ENCODE measurements at places on chromosomes 11 and 22.
A peak's percentile ranks its signal among the peaks of the same experiment; 100 is the strongest.

GRCh38 chr11:11407065-11407762 is 54.2 kb upstream of the CSNK2A3 start:
- DNase-seq, result peak; percentile 63

- no peak for DNase-seq
These were observed 81.7 kb upstream of the MYO18B start for GRCh38 chr22:25660336-25660735.

DNA sequence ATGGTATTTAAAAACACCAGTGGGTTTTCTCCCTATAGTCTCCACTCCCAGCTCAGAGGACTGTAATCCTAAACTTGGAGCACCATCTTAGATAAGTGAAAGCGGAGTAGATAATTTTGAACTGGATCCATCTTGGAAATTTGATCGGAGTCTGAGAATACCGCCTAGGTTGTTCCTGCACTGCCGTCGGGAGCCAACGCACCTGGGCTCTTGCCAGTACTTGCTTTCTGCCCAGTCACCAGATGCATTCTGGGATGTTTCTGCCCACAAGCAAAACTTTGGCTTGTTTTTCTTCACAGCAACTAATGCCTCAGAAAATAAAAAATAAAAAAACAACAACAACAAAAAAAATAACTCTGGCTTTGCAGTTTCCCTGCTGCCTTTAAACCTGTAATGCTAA is 113.0 kb upstream of the MTMR2 start:
- no peak for DNase-seq

GRCh38 chr11:134841972-134842371 is 429.9 kb upstream of the B3GAT1 start:
- no peak for DNase-seq

DNA sequence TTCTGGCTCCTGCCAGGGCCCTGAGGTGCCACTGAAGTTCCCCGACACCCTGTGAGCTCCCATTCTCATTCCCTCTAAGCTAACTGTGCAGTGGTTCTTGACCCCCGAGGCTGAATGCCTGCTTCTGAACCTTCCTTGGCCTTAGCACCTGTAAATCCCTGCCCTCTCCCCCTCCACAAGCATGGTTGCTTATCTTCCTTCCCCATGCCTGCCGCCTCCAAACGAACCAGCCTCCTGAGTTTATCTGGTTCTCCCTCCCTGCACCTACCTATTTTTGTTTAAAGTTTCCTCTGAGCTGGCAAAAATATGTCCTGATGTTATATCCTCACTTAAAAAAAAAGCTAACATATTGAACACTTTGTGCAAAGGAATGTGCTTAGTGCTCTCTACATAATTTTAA is 33.9 kb downstream of the PPFIBP2 start:
- DNase-seq, result no peak

DNA sequence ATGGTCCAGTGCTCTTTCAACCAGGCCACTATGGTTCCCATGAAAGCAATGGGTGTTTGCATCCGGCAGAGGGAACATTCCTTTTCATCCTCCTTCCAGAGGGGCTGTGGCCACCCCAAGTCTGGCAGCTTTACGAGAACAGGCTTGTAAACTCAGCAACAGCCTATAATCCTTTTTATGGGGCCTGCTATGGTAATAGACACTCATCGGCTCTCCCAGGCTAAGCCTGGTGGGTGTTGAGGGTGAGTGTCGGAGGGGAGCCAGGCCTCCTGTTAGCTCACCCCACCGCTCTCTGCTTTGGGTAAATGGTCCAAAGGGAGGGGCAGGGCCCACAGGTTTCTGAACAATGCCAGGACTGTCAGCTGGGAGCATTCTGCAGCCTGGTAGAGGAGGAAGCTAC is 111.6 kb upstream of the CD82 start:
- no peak for DNase-seq

- no peak for DNase-seq
These were observed 2.1 kb downstream of the TRAF6 start for GRCh38 chr11:36507824-36508489.

DNA sequence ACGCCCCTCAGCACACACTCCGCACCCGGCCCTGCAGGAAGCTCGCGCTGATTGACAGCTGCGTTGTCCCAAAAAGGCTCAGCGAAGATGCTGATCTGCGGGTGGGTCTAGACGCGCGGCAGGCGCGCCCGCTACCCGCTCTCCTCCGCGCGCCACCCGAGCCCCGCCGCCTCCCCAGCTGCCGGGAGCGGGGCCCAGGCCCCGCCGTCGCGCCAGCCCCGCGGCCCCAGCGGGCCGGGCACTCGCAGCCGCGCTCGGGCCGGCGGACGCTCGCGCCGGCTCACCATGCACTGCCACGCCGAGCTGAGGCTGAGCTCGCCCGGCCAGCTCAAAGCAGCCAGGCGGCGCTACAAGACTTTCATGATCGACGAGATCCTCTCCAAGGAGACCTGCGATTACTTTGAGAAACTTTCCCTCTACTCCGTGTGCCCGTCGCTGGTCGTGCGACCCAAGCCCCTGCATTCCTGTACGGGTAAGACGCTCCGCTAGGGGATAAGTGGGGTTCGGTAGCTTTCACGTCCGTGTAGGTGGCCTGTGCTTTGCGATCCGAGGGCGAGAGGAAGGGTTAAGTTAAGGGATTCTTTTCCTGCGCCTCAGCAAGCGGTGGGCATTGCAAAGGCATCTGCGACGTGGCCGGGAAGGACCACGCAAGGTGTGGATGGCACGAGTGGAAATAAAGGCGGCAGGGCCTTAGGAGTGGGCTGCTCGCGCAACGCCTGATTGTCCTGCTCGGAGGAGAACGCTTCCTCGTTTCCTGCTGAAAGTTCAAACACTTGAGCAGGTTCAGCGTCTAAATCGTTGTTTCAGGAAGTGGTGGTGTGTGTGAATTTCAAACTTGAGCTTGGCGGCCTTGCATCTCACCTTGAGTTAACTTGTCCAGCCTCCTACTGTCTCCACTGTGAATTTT is at the start of gene BARX2:
TSS of gene BARX2 (plus strand) at position 98 of the 907 bp plus-strand sequence. CDS start at position 286, 188 bp downstream.
- peak; percentile 3 for DNase-seq

- no peak for DNase-seq
These were observed 3.4 kb upstream of the ZBTB44 start for GRCh38 chr11:130318031-130318673.

DNA sequence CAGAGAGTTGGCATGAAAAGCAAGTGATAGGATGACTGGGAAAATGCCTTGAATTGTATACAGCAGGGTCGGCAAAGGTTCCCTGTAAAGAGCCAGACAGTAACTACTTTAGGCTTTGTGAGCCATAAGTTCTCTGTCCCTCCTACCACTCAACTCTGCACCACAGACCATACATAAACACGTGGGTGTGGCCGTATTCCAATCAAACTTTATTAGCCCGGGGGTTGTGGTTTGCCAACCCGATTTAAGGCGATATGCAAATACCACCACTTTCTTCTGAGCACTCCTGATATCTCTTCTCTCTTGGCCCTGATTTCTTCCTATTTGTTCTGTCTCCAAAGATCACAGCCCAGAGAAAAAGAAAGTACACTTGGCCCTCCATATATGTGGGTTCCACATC is 87.5 kb downstream of the MN1 start:
- no peak for DNase-seq

DNA sequence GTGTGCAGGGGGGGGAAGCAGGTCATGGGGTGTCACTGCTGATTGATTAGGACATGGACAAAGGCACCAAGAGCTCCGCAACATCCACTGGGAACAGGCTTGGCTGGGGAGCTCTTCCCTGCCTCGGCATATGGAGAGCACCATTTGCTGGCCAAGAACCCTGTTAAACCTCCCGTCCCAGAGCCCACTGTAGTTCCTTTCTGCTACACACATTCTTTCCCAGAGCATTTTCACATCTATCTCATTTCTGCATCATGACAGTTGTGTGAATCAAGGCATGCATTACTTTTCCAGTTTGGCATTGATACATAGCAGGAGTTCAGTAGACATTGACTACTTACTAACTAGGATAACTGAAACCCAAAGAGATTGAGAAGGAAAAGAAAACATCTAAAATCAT is 333.4 kb upstream of the B3GAT1 start:
- no peak for DNase-seq

GRCh38 chr11:116466191-116466590 is 306.6 kb downstream of the BUD13 start:
- no peak for DNase-seq

DNA sequence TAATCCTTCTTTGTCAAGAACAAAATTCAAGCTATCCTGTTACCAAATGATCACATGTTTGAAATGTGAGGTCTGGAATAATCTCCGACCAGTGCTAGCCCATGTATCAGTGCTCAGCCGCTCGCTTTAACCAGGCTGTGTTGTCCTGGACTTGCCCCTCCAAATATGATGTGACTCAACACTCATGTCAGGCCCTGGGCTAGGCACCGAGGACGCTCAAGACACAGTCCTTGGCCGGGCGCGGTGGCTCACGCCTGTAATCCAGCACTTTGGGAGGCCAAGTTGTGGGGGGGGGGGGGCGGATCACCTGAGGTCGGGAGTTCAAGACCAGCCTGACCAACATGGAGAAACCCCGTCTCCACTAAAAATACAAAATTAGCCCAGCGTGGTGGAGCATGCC is 54.1 kb upstream of the WNT7B start:
- DNase-seq, result no peak

GRCh38 chr22:49521787-49522224 is 305.9 kb downstream of the BRD1 start:
- DNase-seq, result no peak

GRCh38 chr22:32063701-32064100 is 20.6 kb downstream of the SLC5A1 start:
- DNase-seq, result no peak

DNA sequence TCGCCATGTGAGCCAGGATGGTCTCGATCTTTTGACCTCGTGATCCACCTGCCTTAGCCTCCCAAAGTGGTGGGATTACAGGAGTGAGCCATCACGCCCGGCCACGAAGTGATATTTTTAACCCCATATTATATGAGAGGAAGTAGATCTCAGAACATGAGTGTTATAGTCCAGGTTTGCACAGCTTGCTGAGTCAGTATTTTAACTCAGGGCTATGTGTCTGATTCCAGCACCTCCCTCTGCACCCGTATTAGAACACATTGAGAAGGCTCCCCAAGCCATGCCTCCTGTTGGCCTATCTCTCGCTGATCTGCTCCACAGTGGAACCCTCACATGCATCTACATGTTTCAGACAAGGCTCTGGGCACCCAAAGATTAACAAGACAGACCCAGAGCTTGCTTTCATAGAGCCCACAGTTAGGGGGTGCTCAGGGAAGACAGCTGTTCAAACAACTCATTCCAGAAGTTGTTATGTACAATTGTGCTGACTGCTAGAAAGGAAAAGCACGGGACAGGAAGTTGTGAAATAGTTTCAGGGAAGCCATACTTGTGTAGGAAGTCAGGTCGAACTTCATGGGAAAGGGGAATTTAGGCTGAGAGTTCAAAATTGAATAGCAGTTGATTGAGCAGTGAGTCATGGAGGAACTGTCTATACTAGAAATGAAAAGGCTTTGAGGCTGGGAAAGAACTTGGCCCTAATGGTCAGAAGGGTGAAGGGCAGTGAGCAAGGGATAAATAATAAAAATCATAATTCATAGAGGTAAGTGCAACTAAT is 49.3 kb upstream of the CLPB start:
- peak; percentile 77 for DNase-seq

- no peak for DNase-seq
These were observed 29.9 kb upstream of the GRAMD4 start for GRCh38 chr22:46590334-46590733.

- peak; percentile 35 for DNase-seq
These were observed 757 bp downstream of the RNASEH2C start for GRCh38 chr11:65719871-65720210.

GRCh38 chr11:36312611-36313472 is 16.8 kb downstream of the PRR5L start:
- DNase-seq, result no peak

- no peak for DNase-seq
These were observed 65.5 kb downstream of the AAMDC start for GRCh38 chr11:77886401-77886800.

- DNase-seq, result peak; percentile 5
These were observed 115.9 kb upstream of the GRK3 start for GRCh38 chr22:25448435-25449051.
